ENCODE measurements at places on chromosomes 3 and 15.

- DNase-seq: no peak
Observed at GRCh38 chr3:151119188-151119587, 33.7 kb downstream of the MED12L start.

DNA sequence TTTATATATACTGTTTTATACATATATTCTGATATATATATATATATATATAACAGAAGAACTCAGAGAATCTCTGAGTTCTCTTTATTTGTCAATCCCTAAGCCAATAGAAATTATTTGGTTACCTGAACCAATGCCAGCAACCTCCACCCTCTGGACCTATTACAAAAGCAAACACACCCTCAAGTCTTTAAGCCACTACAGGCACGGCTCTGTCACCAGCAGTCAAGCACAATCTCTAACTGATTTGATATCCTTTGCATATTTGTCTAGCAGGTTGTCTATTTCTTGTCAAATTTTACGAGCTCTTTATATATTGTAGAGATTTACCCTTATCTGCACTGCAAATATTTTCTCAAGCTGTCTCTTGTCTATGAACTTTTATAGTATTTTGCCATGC, 66.6 kb upstream of the TOPAZ1 start:
- no peak for DNase-seq

GRCh38 chr3:62323241-62323640, 50.1 kb downstream of the FEZF2 start:
- DNase-seq: no peak

DNA sequence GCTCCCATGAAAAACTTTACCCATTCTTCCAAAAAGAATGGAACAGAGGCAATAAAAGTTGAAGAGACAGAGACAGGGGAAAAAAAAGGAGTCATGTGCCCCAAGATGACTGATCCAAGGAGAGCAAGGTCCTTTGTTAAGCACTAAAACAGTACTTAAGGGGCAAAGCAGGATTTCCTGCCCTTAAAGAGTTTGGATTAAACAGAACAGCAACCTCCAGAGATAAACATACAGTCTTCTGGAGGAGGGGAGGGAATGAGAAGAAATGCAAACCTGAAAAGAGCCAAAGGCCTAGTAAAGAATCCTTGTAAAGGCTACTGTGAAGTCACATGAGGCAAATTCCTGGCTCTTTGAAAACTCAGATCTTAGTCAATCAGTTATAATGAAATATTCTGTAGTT, 38.2 kb downstream of the SHQ1 start:
- DNase-seq: no peak

- DNase-seq: no peak
Observed at GRCh38 chr3:5465183-5465582, 277.7 kb downstream of the EDEM1 start.

DNA sequence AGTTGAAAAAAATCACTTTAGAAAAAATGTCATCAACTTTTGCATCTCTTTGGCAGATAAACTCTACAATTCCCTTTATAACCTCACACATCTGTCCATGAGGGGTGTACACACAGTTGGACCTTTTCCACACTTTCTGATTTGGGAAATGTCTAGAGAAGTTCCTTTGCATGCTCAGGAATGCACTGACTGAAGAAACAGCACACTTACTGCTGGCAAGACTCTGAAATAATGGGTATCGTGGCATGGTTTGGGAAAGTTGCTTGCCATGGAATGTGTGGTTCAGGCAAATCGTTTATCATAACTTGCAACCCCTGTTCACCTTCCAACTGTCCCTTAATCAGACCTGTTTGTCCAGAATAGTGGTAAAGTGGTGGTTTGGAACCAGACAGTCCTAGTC, 135.3 kb upstream of the TGFBR2 start:
- no peak for DNase-seq

DNA sequence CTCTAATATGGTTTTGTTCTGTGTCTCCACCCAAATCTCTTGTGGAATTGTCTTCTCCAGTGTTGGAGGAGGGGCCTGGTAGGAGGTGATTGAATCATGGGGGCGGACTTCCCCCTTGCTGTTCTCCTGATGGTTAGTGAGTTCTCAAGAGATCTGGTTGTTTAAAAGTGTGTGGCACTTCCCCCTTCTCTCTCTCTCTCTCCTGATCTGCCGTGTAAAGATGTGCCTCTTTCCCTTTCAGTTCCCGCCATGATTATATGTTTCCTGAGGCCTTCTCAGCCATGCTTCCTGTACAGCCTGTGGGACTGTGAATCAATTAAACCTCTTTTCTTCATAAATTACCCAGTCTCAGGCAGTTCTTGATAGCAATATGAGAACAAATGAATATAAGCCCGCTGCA, 33.1 kb downstream of the RETNLB start:
- no peak for DNase-seq

GRCh38 chr15:81253846-81254245, 57.2 kb downstream of the IL16 start:
- no peak for DNase-seq

Measured in stimulated activated CD4-positive, alpha-beta T cell treated with anti-CD3 and anti-CD28 coated beads, Interleukin-2, amount 100 ng/mL, for 48 hours (primary cell).